ENCODE measurements at places on chromosomes 2 and 18. TPM values are rescaled to one million over a fixed set of nuclear protein-coding genes. Genes with fewer than 3 reads are reported as not detected.
A peak's percentile ranks its signal among the peaks of the same experiment; 100 is the strongest.

TNFRSF11A gene
- total RNA-seq = 1.5 TPM

SNORC gene
- total RNA-seq = 13.9 TPM

KANSL1L gene
- total RNA-seq = 20.6 TPM

EVX2 gene
- not detected for total RNA-seq

TRABD2A gene
- total RNA-seq = 1.5 TPM

DSG1 gene
- total RNA-seq = 1,963 TPM

REG1B gene
- total RNA-seq = not detected

- no peak for DNase-seq
Measured at GRCh38 chr2:222677981-222678380, 6.5 kb downstream of the MOGAT1 start.

DNA sequence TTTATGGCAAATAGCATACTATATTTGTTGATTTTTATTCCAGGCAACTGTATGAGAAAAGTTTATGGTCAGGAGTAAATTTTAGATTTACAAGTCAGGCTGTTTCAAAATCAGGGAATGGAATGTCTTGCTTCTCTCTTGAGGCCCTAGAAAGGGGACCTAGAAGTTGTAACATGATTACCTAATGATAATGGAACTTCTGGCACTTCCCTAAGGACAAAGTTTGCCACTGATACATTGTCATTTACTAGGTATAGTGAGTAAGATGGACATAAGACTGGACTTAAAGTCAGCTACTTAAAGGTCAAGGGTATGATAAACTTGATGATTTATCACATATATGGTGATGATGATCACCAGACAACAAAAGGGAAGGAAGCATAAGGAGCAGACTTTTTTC is 103.3 kb upstream of the VRK2 start:
- no peak for DNase-seq

- DNase-seq = no peak
Measured at GRCh38 chr2:184921676-184922075, 323.3 kb downstream of the ZNF804A start.

- no peak for DNase-seq
Measured at GRCh38 chr18:9380101-9380500, 45.5 kb downstream of the TWSG1 start.

GRCh38 chr18:44922968-44923367 is 242.3 kb downstream of the SETBP1 start:
- DNase-seq = no peak

GRCh38 chr18:27366151-27366550 is 181.0 kb upstream of the CHST9 start:
- DNase-seq = no peak

DNA sequence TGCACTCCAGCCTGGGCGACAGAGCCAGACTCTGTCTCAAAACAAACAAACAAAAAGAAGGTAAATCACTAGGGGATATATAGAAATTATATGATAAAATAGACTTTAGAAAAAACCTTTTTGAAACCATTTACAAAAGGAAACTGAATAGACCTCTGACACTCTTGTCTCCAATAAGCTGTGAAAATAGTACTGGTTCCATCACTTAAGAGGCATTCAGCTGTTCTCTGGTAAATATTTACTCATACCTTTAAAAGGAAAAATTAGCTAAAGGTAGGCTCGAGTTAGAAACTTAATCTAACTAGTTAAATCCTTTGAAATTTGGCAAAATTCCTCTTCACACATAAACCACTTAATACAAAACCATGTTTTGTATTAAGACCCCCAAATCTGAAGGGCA is 21.4 kb downstream of the RAB27B start:
- no peak for DNase-seq

DNA sequence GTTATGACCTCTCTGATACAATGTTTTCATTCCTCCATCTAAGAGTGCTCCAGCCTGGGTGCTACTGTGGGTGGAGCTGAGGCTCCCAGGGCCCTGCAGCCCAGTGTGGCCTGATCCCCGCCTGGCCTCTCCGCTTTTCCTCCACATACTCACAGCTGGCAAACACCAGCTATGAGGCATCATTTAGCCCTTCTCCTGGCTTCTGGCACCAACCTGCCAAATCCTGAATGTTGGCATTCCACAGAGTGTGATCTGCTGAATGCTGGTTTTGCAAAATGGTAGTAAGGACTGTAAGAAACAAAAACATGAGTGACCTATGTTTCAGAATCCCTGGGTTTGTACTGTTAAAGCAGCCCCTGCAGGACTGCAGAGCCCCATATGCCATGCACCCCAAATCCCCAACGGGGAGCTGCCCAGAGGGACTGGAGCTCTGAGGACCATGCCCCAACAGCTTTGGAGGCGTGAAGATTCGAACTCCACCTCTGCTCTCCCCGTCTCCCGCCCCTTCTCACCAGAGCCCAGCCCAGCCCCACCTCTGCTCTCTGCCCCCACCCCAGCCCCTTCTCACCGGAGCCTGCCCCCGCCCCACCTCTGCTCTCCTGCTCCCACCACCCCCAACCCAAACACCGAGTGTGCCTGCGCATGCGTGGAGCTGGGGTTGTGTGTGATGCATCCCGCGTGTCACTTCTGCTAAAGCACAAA is 4.2 kb downstream of the SLC66A2 start:
- peak; percentile 83 for DNase-seq

DNA sequence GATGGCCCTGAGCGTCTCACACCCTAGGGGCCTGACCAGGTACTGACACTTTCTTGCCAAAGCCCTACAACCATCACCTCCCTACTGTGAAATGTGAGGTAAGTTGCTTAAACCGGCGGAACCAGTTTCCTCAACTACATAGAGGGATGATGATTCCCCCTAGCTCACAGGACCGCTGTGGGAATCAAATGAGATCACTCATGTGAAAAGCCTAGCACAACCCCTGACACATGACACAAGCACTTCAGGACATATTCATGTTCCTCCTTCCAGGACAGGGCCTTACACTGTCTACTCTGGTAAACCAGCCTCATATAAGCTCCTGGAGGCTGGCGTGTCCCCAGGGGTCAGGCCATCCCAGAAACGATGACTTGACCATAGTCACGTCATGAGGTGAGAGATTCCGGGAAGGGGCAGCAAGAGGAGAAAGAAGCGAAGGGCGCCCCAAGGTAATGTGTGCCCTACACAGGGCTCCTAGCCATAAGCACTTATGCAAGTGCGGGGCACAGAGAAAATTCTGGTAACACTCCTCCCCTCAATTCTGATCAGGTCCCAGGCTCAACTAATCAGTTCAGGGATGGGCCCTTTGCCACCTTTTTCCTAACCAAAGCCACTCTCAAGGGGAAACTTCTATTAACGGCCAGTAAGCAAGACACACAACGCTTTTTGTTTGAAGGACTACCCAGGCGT is 49.5 kb downstream of the C2orf42 start:
- peak; percentile 91 for DNase-seq

- peak; percentile 74 for DNase-seq
Measured at GRCh38 chr2:11656671-11657101, 13.3 kb downstream of the NTSR2 start.

- peak; percentile 34 for DNase-seq
Measured at GRCh38 chr2:105766300-105766866, 21.7 kb downstream of the NCK2 start.

DNA sequence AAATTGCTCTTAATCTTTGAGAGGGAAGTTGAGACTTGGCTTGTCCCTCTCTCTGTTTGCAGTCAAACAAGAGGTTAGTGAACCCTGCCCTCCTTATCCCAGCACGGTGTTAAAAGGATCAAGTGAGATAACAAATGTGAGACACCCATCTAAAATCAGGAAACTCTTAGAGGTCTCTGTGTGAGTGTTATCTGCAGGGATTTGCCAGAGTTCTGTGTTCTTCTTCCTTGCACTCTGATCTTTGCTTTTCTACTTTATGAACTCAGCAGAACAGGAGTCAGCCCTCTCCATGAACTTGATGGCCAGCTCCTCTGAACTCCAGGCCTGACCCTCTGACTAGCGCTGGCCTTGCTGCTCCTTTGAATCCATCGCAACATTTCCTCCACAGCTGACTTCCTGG is 123.8 kb downstream of the NCKAP5 start:
- DNase-seq = no peak

DNA sequence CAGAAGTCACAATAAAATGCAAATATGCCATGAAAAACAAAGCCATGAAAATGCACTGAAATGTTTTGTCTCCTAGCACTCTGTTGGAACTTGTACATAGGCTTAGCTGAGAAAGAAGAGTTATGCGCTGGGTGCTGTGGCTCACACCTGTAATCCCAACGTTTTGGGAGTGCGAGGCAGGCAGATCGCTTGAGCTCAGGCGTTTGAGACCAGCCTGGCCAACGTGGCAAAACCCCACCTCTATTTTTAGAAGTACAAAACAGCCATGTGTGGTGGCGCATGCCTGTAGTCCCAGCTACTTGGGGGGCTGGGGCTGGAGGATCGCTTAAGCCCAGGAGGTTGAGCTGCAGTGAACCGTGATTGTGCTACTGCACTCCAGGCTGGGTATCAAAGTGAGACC is 39.9 kb downstream of the IRS1 start:
- DNase-seq = no peak

DNA sequence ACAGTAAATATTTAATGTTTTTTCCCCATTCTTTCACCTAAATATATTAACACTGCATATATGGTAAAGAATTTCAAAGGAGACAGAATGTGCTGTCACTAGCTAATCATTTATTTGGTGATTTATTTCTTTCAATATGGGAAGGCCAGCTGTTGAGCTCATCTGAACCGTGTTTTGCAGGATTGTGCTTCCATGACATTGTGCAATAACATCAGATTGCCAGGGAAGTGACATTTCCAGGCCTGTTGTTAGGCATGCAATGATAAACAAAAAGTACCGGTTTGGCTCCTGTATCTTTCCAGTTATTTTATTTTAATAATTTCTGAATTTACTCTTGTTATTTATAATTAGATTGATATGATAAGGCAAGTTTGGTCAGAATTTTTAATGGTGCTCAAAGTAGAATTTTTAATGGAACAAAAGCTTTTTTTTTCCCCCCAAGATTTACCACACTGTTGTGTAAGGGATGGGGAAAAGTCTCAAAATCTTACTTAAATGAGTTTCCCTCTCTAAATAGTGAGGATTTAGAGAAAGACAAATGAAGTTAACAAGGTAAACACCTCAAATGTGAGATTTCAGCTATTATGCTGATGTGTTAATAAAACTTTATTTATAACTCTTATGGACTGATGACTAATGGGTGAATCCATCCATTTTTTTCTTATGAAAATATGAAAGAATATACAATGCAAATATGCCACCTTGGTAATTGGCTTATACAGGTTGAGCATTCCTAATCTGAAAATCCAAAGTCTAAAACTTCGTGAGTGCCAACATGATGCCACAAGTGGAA is 52.7 kb downstream of the MALT1 start:
- no peak for DNase-seq

GRCh38 chr18:77765468-77765867 is 515.8 kb downstream of the GALR1 start:
- no peak for DNase-seq

DNA sequence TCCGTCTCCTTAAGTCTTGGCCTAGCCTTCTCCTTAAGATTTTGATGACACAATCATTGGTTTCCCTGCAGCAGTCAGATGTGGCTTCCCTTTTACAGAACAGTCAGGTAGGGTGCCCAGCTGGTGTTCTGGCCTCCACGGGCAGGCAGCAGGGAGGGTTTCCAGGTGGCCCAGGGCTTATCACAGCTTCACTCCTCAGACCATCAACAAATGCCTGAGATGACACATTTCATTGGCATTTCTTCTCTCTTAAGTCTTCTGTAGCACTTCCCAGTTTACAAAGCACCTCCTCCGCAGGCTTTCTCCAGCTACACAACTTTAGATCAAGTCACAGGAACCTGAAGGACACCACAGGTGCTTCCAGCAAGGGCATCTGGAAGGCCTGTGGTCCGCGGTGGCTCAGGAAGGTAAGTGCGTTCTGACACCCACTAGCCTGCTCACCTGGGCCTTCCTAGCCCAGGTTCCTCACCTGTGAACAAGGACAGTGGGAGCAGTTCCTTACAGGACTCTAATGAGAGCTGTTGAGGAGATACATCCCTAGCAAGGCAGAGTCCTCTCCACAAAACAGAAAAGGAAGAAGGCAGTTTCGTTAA is 37.6 kb downstream of the PTPN18 start:
- no peak for DNase-seq

DNA sequence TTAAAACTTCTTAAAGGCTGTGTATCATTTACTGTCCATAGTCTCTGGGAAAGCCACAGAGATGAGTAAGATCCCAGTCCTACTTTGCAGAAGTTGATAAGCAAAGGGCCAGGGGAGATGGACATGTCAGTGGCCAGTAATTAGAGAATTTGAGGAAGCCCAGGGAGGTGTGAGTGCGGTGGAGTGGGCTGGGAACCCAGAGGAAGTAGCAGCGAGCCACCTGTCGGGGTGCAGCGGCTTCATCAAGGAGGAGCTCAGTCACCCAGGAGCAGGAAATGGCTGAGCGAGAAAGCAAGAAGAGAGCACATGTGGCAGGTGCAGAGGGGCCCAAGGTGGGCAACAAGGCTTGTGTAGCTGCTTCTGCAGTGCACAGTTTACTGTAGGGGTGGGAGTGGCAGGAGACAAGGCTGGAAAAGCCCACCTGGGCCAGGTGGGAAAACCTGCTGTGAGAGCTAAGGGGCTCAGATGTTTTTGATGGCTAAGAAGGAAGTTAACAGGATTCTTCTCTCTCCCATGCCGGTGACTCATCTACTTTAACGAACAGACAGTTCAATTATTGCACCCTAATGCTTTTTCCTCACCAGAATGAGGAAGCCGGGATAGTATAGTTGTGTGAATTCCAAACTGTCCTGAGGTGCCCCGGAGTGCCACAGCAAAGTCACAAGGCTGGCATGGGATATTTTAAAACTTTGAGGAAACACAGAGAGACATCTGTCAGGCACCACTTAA is 34.8 kb upstream of the MGAT5 start:
- no peak for DNase-seq

- DNase-seq = no peak
Measured at GRCh38 chr2:204486805-204487204, 58.5 kb upstream of the PARD3B start.

DNA sequence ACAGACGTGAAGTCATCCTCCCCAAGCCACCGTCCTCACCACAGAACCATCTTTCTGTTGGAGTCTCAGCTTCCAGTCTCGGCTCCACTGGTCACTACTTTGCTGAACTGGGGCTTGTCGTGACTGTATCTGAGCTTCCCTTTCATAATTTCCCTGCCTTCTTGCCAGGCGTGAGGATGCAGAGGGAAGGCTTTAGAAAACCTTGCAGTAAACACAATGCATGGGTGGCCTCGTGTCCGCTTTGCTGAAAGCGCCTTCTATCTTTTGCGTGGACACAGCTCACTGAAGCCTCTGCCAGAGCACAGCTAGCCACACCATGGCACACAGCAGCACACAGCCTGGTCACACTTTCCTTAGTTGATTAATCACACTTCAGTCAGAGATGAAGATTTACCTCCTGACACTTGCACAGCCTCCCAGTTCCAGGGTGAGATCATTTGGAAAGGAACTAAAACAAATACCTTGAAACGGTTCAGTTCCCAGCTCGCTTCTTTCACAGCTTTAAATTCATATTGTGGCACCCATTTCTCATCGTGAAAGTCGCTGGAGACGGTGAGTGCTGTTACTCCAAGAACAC is 2.8 kb upstream of the GPR45 start:
- DNase-seq = no peak

GRCh38 chr2:181628590-181629585 is 28.0 kb downstream of the CERKL start:
- no peak for DNase-seq
